H1 (cell line): ENCODE measurements at places on chromosomes 12 and 14.
A peak's percentile ranks its signal among the peaks of the same experiment; 100 is the strongest.

DNA sequence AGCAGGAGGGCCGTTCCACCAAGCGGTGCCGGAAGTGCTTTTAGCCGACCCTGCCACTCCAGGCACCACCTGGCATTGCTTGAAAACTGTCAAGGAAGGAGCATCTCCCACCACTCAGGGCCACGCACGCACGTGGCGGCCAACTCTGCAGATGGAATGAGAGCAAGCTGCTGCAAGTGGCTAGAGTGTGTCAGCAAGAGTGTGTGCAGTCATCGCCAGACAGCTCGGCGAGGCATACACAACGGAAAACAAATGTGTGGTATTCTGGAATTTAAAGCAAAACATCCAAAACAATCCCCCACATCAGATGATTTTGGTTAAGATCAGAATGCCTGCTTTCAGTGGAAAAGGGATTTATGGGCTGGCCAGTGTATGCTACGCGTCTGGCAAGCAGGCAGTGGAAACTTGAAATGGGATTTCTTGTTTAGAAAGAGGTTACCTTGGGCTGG is 11.2 kb downstream of the CD9 start:
- H3K4me1 ChIP-seq, result peaks cover 27% of the 10 kb centered on the region
- no peaks in the 10 kb centered on the region for H3K36me3 ChIP-seq
- H3K27me3 ChIP-seq, result no peaks in the 10 kb centered on the region
- no peak overlapping the region for H3K27ac ChIP-seq
- H3K4me3 ChIP-seq, result no peak overlapping the region

DNA sequence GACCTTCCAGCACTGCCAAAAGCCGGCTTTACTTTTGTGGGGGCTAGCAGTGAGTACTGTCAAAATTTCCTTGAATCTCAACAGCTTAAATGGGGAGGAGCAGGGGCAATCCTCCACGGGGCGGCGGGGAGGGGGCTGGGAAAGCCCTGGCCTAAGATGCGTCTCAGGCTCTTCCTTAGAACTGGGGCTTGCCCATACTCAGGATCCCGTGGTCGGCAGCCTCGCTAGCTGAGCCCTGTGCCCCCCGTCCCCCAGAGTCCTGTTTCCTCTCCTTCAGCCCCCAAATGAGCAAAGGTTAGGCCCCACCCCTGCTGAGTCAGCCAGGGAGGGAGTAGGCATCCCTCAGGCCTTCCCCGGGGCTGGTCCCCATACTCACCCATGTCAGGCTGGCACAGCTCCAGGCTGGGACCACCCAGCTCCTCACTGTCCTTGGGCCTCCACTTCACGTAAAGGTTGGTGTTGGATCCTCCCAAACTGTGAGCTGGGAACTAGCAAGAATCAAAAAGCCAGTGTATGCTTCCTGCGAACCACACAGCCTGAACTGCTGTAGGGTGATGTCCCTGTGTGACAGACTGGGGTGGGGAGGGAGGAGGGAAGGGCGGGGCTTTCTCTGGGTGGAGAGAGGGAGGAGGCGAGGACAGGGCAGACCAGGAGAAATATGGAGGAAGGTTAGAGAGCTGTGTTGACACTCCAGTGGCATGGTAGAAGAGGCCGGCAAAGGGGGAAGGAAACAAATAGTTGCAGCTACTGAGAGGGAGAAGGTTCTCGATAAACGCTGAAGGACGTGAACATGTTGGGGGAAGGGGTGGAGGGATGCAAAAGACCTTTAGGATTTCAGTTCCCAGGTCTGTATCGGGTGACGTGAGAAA is 5.9 kb upstream of the BAZ2A start:
- peak overlapping the region; percentile 90 for H3K4me3 ChIP-seq
- H3K27me3 ChIP-seq, result no peaks in the 10 kb centered on the region
- peaks cover 33% of the 10 kb centered on the region for H3K36me3 ChIP-seq
- peaks cover 26% of the 10 kb centered on the region for H3K4me1 ChIP-seq
- DNase-seq, result peak; percentile 76
- peak overlapping the region; percentile 74; the same call in 1 of the 2 replicates for H3K27ac ChIP-seq

DNA sequence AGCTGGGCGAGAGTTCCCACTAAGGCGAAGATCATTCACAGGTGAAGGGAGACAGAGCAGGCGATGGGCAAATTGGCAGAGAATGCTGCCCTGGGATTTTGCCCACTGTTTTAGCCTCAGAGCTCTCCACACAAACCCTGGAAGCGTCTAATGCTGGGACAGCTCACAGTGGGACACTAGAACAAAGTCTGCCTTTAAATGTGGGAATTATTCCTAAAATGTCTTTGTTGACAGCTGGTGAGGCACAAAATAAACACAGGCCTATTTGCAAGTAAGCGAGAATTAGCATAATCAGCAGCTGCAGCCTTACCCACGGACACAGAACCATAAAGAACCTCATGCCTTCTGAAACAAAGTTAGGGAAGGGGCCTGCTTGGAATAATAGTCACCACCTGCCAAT is 824.5 kb downstream of the AACS start:
- H3K4me3 ChIP-seq, result no peak overlapping the region
- no peaks in the 10 kb centered on the region for H3K36me3 ChIP-seq
- no peaks in the 10 kb centered on the region for H3K27me3 ChIP-seq
- 0 out of 2 replicates have a peak, but pooled peaks cover 3% of the 10 kb centered on the region for H3K4me1 ChIP-seq
- DNase-seq, result no peak

DNA sequence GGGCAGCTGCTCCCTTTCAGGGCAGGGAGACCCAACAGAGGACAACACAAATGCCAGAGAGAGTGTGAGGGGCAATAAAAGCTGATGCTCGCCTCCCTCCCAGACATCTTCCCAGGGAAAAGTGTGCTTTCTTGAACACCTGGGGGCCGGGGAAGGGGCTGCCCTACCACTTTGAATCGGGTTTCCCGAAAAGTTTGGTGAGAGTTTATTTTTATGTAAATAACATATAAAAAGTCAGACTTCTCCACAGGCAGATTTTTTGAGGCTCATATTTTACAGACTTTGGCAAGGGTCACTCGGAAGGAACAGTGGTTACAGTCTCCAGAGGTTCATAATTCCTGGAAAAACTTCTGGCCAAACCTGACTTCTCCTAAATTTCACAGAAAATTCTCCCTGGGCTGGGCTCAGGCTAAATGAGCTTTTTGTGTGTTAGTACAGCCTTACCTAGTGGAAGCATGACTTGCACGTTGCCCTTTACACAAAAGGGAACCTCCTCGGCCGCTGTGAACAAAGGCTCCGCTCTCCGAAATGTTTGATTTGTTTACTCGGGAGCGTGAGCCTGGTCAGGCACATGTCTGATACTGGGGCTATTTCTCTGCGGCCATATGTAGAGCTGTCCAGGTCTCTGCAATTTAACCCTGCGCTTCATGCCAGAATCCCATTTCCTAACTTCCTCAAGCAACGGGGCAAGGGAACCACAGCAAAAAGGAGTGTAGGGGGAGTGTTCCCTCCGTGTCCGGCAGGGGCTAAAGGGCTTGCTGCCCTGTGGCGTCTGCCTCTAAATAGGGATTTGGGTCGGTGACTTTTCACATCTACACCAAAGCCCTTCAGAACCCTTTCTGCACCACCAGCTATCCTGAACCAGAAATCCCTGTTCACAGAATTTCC is 3.4 kb downstream of the RTL1 start:
- DNase-seq, result no peak
- no peak overlapping the region for H3K27ac ChIP-seq
- peak overlapping the region; percentile 56 for H3K4me3 ChIP-seq

DNA sequence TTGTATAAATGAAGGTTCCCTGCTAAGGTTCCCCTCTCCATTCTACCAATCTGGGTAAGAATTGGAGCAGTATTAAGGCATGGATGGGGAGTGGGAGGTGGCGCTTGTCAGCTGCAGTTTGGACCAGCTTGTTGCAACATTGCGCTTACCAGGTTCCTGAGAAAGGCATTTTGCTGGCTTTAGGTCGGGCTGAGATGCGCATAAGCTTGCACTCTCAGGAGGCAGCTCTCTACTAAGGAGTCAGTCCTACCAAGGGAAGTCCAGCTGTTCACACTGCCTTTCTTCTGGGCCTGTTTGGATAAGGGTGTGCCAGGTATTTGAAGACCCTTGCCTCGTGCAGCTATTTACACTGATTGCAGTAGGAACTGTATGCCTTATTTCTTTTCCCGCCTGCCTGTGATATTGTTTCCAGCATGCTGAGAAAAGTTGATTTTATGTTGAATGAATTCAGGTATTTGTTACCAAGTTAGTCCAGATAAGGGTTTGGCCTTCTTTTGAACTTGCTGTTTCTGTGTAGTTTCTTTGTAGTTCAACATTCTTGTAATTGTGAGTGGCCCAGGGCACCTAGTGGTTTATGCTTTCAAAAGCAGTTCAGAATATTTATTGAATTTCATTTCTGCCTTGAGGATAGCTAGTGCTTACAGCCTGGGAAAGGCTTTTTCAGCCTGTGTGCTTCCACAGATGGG is 2.6 kb downstream of the MLEC start:
- peaks cover 11% of the 10 kb centered on the region for H3K4me1 ChIP-seq
- DNase-seq, result no peak
- H3K36me3 ChIP-seq, result peaks cover 6% of the 10 kb centered on the region; the same call in 1 of the 2 replicates
- H3K4me3 ChIP-seq, result peak overlapping the region; percentile 92

DNA sequence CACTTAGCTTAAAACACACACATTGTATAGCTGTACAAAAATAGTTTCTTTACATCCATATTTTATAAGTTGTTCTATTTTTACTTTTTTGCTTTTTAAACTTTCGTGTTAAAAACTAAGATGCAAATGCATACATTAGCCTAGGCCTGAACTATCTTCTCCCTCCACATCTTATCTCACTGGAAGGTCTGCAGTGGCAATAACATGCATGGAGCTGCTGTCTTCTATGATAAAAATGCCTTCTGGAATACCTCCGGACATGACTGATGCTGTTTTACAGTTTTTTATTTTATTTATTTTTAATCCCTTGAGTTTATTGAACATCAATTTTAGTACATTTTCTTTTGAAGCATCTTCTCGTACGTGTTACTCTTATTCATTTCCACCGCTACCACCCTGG is 112.3 kb upstream of the TSPAN8 start:
- no peak overlapping the region for H3K4me3 ChIP-seq
- H3K36me3 ChIP-seq, result no peaks in the 10 kb centered on the region
- no peak overlapping the region for H3K27ac ChIP-seq
- no peak for DNase-seq
- no peaks in the 10 kb centered on the region for H3K27me3 ChIP-seq

- H3K36me3 ChIP-seq, result no peaks in the 10 kb centered on the region
- no peak overlapping the region for H3K4me3 ChIP-seq
- no peak overlapping the region for H3K27ac ChIP-seq
- DNase-seq, result no peak
Observed at GRCh38 chr12:108933949-108934348, 54.1 kb downstream of the DAO start.
